ENCODE measurements at places on chromosomes 3 and 15.

GRCh38 chr3:1228289-1228688, 135.5 kb downstream of the CNTN6 start:
- DNase-seq: no peak

GRCh38 chr3:14265246-14265962, 86.8 kb downstream of the LSM3 start:
- DNase-seq: no peak

- no peak for DNase-seq
These were observed 627.2 kb downstream of the CADM2 start for GRCh38 chr3:85586018-85586417.

- no peak for DNase-seq
These were observed 166.9 kb downstream of the ABHD5 start for GRCh38 chr3:43857361-43858293.

All from stimulated activated CD8-positive, alpha-beta memory T cell treated with anti-CD3 and anti-CD28 coated beads, Interleukin-2, amount 100 ng/mL, for 48 hours (primary cell).